ENCODE measurements at places on chromosomes 12 and 14.
A peak's percentile ranks its signal among the peaks of the same experiment; 100 is the strongest.

DNA sequence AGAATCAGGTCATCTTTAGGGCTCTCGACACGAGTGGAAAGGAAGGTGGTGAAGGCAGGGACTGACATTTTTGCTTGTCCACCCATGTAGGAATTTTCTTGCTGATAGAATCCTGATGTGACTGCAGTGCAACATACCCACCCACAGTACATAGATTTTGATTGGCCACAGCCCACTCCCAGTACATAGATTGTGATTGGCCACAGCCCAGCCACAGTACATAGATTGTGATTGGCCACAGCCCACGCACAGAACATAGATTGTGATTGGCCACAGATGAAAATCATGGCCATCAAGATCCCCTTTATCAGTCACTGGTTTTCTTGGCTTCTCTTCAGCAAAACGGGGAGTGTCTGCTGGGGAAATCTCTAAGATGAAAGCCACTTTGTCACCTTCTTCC, 1041.5 kb downstream of the AACS start:
- H3K27me3 ChIP-seq = no peaks in the 10 kb centered on the region
- H3K27ac ChIP-seq = no peak overlapping the region
- no peak overlapping the region for H3K4me3 ChIP-seq
- DNase-seq = no peak

- no peak for DNase-seq
- peak overlapping the region; percentile 91 for H3K27ac ChIP-seq
These were observed 29.0 kb upstream of the LUM start for GRCh38 chr12:91140026-91140931.

DNA sequence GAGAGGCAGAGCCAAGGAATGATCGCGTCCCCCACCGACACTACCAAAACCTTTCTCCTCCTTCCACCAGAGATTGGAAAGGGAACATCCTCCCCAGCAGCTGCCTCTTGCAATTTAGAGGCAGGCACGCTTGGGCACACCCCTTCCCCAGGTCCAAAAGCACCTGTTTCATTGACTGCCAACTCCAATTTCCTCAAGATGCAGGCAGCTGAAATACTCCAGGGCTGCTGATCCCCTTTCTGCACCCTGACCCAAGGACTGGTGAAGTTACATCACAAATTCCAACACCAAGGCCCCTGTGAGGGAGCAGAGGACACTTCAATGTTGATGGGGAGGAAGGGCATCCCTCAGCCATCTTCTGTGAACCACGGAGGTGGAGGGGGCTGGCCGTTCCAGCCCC, 33.8 kb downstream of the BCL11B start:
- H3K27me3 ChIP-seq = no peaks in the 10 kb centered on the region
- H3K36me3 ChIP-seq = no peaks in the 10 kb centered on the region
- H3K4me3 ChIP-seq = no peak overlapping the region
- no peak overlapping the region for H3K27ac ChIP-seq
- no peaks in the 10 kb centered on the region for H3K4me1 ChIP-seq
- DNase-seq = no peak

DNA sequence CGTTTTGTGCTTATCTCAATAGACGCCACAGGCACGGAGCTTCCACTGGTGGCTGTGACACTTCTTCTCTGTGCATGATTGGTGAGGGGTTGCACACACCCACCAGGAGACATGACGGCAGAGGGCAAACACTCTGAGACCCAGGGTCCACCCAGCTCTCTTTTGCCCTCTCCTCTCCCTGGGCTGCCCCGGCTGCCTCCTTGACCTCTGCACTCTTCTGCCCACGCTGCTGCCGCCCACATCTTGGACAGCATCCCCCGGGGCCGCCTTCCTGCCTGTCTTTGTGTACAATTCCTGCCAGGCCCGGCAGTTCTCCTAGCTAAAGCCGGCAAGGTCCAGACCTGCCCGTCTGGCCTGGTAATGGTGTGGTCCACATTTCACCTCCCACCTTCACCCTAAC, 44.7 kb downstream of the DPF3 start:
- no peak overlapping the region for H3K4me3 ChIP-seq
- no peak for DNase-seq
- no peaks in the 10 kb centered on the region for H3K4me1 ChIP-seq
- H3K27me3 ChIP-seq = no peaks in the 10 kb centered on the region

DNA sequence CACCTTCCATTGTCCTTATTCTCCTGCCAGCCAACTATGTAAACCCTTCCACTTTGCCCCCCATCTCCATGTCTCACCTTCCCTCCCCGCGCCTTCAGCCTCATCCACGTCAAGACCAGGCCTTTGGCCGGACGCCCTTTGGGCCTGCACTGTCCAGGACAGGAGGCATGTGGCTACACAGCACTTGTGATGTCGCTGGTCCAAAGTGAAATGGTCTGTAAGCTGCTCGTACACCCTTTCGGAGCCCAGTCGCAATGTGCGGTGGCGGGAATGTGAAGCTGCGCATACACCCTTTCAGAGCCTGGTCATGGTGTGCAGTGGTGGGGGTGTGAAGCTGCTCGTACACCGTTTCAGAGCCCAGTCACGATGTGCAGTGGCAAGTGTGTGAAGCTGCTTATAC, 247.9 kb upstream of the RGS6 start:
- peaks cover 54% of the 10 kb centered on the region for H3K4me1 ChIP-seq
- H3K36me3 ChIP-seq = peaks cover 31% of the 10 kb centered on the region
- no peaks in the 10 kb centered on the region for H3K27me3 ChIP-seq
- no peak overlapping the region for H3K4me3 ChIP-seq
- DNase-seq = no peak

- no peaks in the 10 kb centered on the region for H3K4me1 ChIP-seq
- H3K27ac ChIP-seq = no peak overlapping the region
- no peaks in the 10 kb centered on the region for H3K36me3 ChIP-seq
- no peaks in the 10 kb centered on the region for H3K27me3 ChIP-seq
- DNase-seq = no peak
These were observed 33.6 kb downstream of the CTSG start for GRCh38 chr14:24542346-24542936.

DNA sequence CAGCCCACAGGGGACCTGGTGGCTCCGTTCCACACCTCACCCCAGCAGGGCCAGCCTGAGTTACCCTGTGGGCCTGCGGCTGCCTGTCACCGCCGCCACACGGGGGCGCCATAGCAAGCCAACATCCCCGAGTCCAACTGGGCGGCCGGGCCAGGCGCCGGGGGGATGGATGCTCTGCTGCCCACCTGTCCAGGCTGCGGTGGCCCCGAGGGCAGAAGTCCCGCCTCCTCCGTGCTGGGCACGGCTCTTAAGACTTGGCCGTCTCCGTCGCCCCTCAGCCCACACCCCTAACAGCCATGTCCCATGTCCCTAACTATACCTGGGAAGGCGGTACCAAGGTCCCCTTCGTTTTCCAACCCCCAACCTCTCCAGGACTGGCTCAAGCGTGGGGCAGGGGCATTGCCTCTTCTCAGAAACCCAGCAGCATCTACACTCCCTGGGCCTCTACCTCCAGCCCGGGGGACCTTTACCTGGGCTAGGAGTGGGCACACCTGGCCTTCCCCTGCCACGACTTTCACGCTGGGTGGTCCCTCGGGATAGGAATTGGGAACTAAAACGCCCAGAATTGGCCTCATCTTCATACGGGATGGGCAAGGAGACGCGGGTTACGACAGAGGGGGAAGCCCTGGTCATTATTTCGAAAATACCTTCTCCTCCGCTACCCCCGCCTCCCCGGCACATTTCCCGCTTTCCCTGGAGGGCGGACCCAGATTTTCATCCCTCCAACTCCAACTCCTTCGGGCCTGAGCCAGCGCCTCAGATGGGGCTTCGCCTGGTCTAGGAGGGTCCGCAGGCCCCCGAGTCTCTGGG, 1.1 kb upstream of the CYP46A1 start:
- H3K27me3 ChIP-seq = peaks cover 5% of the 10 kb centered on the region
- peak overlapping the region; percentile 96 for H3K4me3 ChIP-seq
- H3K36me3 ChIP-seq = no peaks in the 10 kb centered on the region
- H3K4me1 ChIP-seq = peaks cover 11% of the 10 kb centered on the region
- H3K27ac ChIP-seq = peak overlapping the region; percentile 82

GRCh38 chr14:101833045-101833444, 71.5 kb downstream of the PPP2R5C start:
- H3K4me3 ChIP-seq = no peak overlapping the region
- H3K27ac ChIP-seq = no peak overlapping the region
- no peak for DNase-seq
- H3K36me3 ChIP-seq = peaks cover 6% of the 10 kb centered on the region
- H3K4me1 ChIP-seq = peaks cover 22% of the 10 kb centered on the region
- H3K27me3 ChIP-seq = no peaks in the 10 kb centered on the region

GRCh38 chr12:21521541-21521940, 4.6 kb upstream of the SPX start:
- no peak for DNase-seq
- no peaks in the 10 kb centered on the region for H3K4me1 ChIP-seq
